ENCODE measurements at places on chromosomes 1 and 21. TPM values are rescaled to one million over a fixed set of nuclear protein-coding genes. Genes with fewer than 3 reads are reported as not detected.

Gene AGMAT
- 7.8 TPM for total RNA-seq

Gene SLC27A3
- total RNA-seq: 1.5 TPM

Gene ATP1A2
- total RNA-seq: 0.08 TPM

Gene A3GALT2
- total RNA-seq: not detected

Gene TM2D1
- total RNA-seq: 24.2 TPM

Gene LEMD1
- not detected for total RNA-seq

All from A549 treated with dexamethasone at 1 μM for 4 hours (cell line).